ENCODE measurements at places on chromosomes 3 and 15.

DNA sequence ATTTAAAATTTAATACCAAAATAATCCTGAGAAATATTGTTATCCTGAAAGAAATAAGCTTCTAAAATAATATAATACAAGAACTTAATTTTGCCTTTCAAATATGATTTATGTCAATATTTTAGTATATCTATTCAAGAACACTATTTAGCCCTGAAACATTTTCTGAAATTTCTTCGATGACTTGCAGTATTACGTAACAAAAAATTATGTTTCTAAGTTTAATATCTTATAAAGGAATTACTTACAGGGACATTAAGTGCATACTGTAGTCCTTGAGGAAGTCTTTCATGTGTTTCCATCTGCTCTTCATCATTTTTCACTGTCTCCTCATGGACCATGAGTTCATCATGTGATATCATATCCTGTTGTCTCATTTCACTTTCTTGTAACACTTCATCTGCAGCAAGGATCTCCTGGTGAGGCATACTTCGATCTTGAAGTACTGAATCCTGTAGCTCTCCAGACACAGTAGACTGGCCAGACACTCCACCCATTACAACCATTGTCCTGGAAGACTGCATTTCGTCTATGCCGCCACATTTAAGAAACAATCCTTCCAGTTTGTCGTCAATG lies 62.0 kb downstream of the ZNF148 start:
- no peak for DNase-seq

DNA sequence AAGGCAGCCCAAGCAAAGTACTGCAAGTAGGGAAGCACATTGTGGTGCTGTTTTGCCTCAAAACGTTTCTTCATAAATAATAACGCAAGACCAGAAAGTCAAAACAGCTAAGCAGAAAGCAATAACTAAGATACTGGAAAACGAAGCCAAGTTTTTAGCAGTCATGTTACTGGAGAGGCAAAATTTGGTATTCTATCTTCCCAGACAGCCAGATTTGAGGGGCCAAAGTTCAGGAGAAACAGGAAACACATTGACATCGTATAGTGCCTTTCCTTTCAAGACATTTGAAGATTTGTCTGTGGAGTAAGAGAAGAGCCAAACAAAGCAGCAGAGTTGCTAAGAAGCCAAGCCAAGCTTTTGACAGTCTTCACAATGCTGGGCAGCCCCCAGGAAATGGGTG lies 843.6 kb upstream of the NECTIN3 start:
- DNase-seq = no peak

GRCh38 chr3:103112273-103112672 lies 677.5 kb downstream of the ZPLD1 start:
- DNase-seq = no peak

DNA sequence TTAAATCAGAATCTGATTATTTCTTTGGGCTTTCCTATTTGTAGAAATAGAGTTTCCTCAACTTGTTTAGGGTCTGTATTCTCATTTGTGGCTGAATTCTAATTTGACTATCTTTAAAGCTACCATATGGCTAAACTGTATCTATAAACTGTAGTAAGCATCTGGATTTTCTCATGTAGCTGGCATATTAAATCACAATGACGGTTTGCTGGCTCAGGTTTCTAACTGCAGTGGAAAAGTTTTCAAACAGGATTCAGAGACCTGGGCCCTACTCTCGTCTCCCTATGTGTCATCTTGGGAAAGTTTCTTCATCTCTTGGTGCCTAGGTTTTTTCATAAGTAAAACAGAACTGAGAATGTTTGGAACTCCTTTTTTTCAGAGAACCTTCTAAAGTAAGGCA lies 68.3 kb downstream of the GALK2 start:
- DNase-seq = no peak

GRCh38 chr15:85639752-85640381 lies 154.9 kb downstream of the KLHL25 start:
- DNase-seq = no peak

- DNase-seq = peak; percentile 73
Observed at GRCh38 chr3:141876891-141877621, 613 bp downstream of the ATP1B3 start.

DNA sequence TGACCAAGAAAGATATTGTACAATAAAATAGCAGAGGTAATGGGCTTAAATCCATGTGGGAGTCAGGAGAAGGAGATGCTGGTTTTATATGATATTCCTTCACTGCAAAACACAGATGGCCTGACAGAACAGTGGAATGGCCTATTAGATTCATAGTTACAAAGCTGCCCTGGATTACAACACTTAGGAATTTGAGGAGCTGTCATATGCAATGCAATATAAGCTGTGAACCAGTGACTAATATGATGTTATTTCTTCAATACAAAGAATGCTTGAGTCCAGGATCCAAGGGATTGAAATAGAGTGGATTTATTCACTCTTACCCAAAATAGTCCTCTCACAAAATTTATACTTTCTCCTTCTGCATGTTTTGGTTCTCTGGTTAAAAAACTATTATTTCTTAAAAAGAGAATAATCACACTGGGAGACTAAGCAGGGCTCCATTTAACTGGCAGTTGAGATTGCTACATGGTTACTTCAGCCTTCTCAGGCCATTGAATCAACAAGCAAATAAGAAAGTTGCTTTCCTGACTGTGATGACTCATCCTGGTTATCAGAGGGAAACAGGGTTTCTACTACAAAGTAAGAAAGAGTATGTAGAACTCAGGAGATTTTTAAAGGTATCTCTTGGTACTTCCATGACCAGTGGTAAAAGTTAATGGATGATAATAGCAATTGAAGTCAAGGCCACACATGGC lies 79.8 kb upstream of the ZPLD1 start:
- DNase-seq = no peak

DNA sequence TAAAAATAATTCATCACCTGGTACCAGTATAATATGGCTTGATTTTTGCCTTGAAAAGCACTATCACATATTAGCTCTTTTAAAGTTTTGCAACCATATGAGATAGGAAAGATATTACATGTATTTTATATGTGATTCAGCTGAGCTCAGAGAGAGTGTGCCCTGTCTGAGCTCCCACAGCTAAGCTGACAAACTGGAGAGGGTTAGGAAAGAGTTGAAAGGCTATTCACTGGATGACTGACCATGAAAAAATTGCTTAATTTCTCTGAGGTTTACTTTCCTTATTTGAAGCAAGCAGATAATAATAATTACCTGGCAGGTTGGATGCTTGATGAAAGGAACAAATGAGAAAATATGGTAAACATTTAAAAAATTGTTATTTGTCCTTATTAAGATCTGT lies 97.4 kb upstream of the CCDC80 start:
- no peak for DNase-seq

DNA sequence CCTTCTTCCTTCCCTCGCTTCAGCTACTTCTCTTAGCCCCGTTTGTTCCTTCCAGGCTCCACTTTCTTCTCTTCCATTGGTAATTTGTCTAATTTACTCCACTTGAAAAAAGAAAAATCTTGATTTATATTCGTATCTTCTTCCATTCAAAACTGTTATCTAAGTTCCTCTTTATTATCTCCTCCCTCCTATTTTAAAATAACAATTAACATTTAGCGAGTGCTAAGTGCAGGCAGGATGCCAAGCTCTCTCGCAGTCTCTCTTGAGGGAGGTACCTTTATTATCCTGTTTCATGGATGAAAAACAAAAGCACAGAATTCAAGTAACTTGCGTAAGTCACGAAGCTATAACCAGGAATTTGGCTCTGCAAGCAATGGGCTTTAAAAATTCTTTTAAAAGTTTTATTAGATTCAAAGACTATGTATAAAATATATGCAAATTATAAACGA lies 418.9 kb upstream of the NAALADL2 start:
- DNase-seq = no peak

GRCh38 chr3:23949784-23950183 lies 4.7 kb downstream of the NR1D2 start:
- DNase-seq = peak; percentile 21

DNA sequence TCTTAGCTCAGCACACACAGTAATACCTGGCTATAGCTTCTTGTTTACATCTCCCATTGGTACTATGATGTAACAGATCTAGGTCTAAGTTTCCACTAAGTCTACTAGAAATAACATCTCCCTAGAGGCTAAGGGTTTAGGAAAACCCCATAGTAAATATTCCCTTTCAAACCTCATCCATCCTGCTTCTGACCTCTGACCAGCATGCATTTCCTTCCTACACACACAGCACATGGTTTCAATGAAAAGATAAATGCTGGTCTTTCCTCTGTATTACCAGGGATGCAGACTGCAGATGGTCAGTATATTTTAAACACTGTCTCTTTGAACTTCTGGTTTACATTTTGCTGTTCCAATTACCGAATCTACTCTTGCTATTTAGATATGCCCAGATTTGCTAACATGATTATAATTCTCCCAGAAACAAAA lies 96.6 kb downstream of the EFL1 start:
- DNase-seq = no peak

GRCh38 chr3:127410137-127410488 lies 122.3 kb upstream of the PRR20G start:
- no peak for DNase-seq

- no peak for DNase-seq
Observed at GRCh38 chr3:136733317-136733833, 18.8 kb downstream of the STAG1 start.

GRCh38 chr15:39016706-39017105 lies 452.1 kb upstream of the RASGRP1 start:
- DNase-seq = no peak

GRCh38 chr3:127709320-127710060 lies 36.7 kb downstream of the ABTB1 start:
- DNase-seq = no peak

DNA sequence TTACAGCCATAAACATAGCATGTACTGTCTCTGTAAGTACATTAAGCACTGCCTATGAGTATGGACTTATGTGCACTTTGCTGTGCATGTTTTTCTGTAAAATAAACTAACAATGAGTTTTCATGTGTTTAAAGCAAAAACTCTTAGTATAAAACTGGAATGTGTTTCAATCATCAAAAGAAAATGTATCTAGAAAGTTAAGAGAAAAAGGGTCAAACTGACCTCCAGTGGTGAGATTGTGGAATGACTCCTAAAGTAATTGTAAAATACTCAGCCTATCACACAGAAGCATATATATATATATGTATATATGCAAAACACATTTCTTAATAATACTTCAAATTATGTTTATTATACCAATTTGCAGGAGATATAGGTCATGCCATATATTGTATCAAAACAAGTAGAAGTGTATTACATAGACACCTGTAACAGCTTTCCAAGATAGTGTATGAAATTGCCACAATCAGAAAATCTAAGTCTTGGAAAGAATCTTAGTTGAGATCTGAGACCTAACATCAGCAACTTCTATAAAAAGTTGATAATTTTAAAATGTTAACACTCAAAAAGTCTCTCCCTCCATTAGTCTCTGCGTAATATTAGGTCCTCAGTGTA lies 199.6 kb downstream of the FMN1 start:
- DNase-seq = no peak

DNA sequence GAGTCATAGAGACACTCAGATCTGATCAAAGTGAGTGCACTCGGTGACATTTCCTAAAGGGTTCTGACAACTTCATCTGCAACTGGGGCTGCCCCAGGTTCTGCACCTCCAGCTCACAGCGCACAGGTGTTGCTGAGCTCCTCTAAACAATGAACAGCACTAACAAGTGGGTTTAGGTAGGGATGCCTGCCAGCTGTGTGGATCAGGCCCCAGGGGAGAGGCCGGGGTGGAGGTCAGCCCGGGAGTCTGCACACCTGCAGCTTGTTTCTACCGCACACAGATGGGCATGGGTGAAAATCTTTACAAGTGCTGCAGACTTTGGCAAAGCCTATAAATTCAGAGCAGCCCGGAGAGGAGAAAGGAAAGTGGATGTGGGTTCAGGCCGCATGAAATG lies 355 bp downstream of the FBXW12 start:
- no peak for DNase-seq

DNA sequence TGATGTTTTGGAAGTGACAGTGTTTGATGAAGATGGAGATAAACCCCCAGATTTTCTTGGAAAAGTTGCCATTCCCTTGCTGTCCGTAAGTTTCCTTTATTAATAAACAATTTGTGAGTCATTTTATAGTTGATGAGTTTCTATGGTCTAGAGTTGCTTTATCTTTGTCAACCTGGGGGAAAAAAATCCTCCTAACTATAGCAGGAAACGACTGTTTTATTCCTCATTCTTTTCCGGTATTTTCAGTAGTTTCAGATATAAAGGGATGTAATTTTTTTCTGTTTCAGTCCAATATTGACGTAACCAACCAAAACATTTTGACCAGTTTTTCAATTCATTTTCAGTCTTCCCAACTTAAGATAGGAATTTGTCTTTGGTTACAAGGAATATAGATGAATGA lies 154.1 kb downstream of the MCTP2 start:
- DNase-seq = no peak

GRCh38 chr15:56215769-56216168 lies 27.9 kb downstream of the RFX7 start:
- DNase-seq = no peak

GRCh38 chr3:52248816-52249547 lies 3.4 kb downstream of the PPM1M start:
- no peak for DNase-seq

DNA sequence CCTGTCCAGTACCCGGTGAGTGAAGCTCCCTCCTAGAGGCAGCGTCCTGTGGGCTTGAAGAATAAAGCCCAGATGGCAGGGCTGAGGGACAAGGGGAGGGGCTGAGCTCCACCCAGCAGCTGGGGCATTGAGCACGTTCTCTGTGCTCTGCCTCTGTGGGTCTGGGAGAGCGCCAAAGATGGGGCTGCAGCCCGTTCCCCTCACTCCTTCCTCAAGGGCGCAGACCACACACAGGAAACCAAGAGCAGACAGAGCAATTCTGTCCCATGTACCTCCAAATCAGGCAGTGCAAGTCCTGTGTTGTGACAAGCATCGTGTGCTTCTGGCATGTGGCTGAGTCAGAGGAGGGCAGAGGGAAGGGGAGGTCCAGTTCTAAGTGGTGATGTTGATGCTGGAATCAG lies 15.7 kb upstream of the KIF23 start:
- no peak for DNase-seq

GRCh38 chr15:33675246-33675645 lies 293.1 kb upstream of the CHRM5 start:
- DNase-seq = peak; percentile 13

GRCh38 chr3:16369885-16370284 lies 104.9 kb downstream of the OXNAD1 start:
- DNase-seq = no peak

DNA sequence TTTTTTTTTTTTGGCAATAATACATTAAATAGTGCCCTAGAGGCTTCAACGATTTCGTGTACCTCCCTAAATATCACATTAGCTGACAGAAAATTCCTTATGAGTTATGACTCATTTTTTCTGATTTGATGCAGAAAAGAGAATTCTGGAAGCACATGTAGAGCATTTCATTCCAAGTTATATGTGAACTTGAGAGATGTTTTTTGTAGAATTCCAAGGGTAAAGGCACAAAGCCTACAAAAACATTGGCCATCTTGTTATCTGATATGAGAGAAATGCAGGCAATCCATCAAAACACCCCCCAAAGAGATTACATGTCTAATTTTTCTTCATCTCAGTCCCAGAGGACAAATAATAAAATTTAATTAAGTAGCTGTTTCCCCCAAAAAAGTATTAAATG lies 6.7 kb upstream of the PFN2 start:
- no peak for DNase-seq

GRCh38 chr15:41881550-41881919 lies 12.3 kb downstream of the SPTBN5 start:
- DNase-seq = no peak

GRCh38 chr3:15198686-15199085 lies 7.4 kb upstream of the CAPN7 start:
- peak; percentile 20 for DNase-seq

GRCh38 chr15:69562564-69562963 lies 109.9 kb downstream of the RPLP1 start:
- DNase-seq = no peak

- no peak for DNase-seq
Observed at GRCh38 chr3:179825527-179826246, 172.8 kb downstream of the USP13 start.
